ENCODE measurements at places on chromosomes 13 and 19. TPM values are rescaled to one million over a fixed set of nuclear protein-coding genes. Genes with fewer than 3 reads are reported as not detected.

Gene ARRDC5
- total RNA-seq: 0.66 TPM

Gene ANGPTL8
- not detected for total RNA-seq

GRCh38 chr13:48600374-48601364, 53.1 kb upstream of the CYSLTR2 start:
- H3K27me3 ChIP-seq: no peaks in the 10 kb centered on the region
- no peak overlapping the region for H3K4me3 ChIP-seq
- H3K4me1 ChIP-seq: no peaks in the 10 kb centered on the region

DNA sequence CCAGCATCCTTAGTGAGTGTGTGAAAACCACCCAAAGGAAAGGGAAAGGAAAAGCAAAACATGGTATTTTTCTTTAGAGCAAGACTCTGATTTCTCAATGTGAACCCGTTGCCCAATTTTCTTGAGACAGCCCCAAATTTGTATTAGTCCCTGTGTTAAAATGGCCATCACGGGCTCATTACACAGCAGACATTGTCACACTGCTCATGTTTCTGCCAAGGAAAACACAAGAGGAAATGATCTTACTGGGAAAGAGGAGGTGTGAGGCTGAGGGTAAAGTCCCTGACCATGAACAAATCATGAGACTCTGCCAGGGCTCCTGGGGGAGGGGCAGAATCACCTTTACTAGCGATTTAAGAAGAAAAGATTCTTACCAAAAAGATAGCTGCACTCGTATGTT, 54.4 kb downstream of the FAM124A start:
- H3K27me3 ChIP-seq: no peaks in the 10 kb centered on the region
- H3K4me1 ChIP-seq: no peaks in the 10 kb centered on the region
- H3K36me3 ChIP-seq: no peaks in the 10 kb centered on the region
- no peak overlapping the region for H3K27ac ChIP-seq
- DNase-seq: no peak
- H3K4me3 ChIP-seq: no peak overlapping the region

GRCh38 chr13:50690006-50690405, 153.5 kb downstream of the DLEU7 start:
- no peak overlapping the region for H3K27ac ChIP-seq
- no peak overlapping the region for H3K4me3 ChIP-seq
- H3K4me1 ChIP-seq: peaks cover 62% of the 10 kb centered on the region
- H3K36me3 ChIP-seq: no peaks in the 10 kb centered on the region
- DNase-seq: no peak
- no peaks in the 10 kb centered on the region for H3K27me3 ChIP-seq

- no peak overlapping the region for H3K27ac ChIP-seq
- H3K27me3 ChIP-seq: no peaks in the 10 kb centered on the region
- H3K36me3 ChIP-seq: peaks cover 8% of the 10 kb centered on the region
These were observed 89.5 kb downstream of the USP12 start for GRCh38 chr13:27081893-27082679.

DNA sequence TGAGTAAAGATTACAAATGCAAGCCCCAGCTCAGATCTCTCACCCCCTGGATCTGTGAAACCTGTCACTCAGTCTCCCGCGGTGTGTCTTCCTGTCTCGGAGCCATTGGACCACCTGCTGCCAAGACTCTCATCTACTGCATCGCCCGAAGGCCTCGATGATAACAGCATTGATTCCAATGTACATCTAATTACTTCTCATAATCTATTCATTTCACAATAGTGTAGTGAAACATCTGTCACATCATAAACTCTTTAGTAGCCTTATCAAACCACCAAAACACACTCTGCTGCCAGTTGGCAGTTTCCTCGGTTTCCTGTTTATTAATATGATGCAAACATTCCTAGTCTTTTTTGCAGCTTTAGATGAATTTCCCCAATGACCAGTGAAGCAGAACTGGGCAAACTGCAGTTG, 220.3 kb downstream of the POU4F1 start:
- H3K36me3 ChIP-seq: no peaks in the 10 kb centered on the region
- no peak overlapping the region for H3K4me3 ChIP-seq
- DNase-seq: no peak
- H3K4me1 ChIP-seq: no peaks in the 10 kb centered on the region

Gene ZNF85
- 15.8 TPM for total RNA-seq

Gene DCT
- 0.90 TPM for total RNA-seq

GRCh38 chr19:48533770-48534169, 18.2 kb upstream of the SULT2B1 start:
- no peaks in the 10 kb centered on the region for H3K27me3 ChIP-seq
- no peak for DNase-seq
- H3K27ac ChIP-seq: no peak overlapping the region
- no peaks in the 10 kb centered on the region for H3K36me3 ChIP-seq

- no peak overlapping the region for H3K4me3 ChIP-seq
- peak overlapping the region; percentile 90 for H3K27ac ChIP-seq
- H3K27me3 ChIP-seq: no peaks in the 10 kb centered on the region
- H3K4me1 ChIP-seq: peaks cover 20% of the 10 kb centered on the region
These were observed 1.1 kb upstream of the MRPL34 start for GRCh38 chr19:17304386-17305215.

Gene ZNF493
- 18.7 TPM for total RNA-seq

GRCh38 chr19:44777715-44778347, at the start of gene CBLC:
Gene CBLC (plus strand): TSS chr19:44777890. CDS start chr19:44777932, 42 bp downstream.
- H3K4me1 ChIP-seq: no peaks in the 10 kb centered on the region
- DNase-seq: no peak
- H3K27ac ChIP-seq: no peak within 1 kb of the TSS

Gene KLK4
- total RNA-seq: not detected

DNA sequence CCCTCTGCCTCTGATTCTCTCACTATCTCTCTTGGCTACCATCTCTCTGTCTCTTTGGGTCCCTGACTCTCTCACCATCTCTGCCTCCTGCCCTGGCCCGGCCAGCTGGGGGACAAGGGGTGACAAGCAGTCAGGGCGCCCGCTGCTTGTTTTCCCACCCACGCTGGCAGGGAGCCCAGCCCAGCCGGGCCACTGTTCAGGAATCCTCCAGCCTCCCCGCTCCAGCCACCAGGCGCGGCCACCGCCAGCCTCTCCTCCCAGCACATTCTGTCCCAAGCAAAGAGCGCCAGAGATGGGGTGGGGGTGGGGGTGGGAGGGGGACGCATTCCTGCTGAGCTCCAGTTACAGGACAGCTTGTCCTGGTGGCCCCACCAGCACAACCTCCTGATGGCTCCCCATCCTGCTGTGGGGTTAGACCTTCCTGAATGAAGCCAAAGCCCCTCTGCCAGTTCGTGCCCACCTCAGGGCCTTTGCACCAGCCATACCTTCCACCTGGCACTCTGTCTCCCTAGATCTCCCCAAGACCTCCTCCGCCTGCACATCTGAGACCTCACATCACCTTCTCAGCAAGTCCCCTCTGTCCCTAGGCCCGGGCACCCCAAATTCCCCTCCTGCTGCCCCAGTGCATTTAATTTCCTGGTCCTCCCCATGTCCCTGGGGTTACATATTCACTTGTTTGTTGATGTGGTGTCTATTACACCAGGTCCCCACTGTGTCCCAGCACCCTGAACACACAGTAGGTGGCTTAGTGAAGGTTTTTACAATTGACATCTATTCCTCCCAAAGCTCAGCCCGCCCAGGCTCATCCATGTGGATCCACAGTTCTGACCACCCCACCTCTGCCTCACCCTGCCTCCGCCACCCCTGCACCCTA, 12.5 kb downstream of the ARRDC2 start:
- no peaks in the 10 kb centered on the region for H3K27me3 ChIP-seq
- no peaks in the 10 kb centered on the region for H3K36me3 ChIP-seq
- peak overlapping the region; percentile 99 for H3K27ac ChIP-seq
- H3K4me3 ChIP-seq: no peak overlapping the region
- DNase-seq: no peak

DNA sequence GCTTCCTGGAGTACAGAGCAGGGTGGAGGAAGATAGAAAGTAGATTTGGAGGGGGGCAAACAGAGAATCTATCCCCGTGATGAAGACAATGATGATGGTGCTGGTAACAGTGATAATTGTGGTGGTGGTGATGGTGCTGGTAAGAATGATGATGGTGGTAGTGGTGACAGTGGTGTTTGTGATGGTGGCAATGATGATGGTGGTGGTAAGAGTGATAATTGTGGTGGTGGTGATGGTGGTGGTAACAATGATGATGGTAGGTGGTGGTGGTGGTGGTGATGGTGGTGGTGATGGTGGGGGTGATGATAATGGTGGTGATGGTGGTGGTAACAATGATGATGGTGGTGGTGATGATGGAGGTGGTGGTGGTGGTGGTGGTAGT, 169.8 kb downstream of the TSHZ3 start:
- no peaks in the 10 kb centered on the region for H3K4me1 ChIP-seq
- DNase-seq: no peak
- H3K27ac ChIP-seq: no peak overlapping the region
- H3K4me3 ChIP-seq: no peak overlapping the region
- no peaks in the 10 kb centered on the region for H3K36me3 ChIP-seq

GRCh38 chr13:28442839-28443238, 52.1 kb downstream of the FLT1 start:
- H3K36me3 ChIP-seq: no peaks in the 10 kb centered on the region
- H3K27ac ChIP-seq: no peak overlapping the region
- no peaks in the 10 kb centered on the region for H3K27me3 ChIP-seq

Gene FAAP24
- total RNA-seq: 1.8 TPM

Gene ITGBL1
- 0.38 TPM for total RNA-seq

Gene LRP3
- total RNA-seq: 2.6 TPM

Gene ICAM1
- 24.6 TPM for total RNA-seq

- DNase-seq: no peak
- peaks cover 63% of the 10 kb centered on the region for H3K36me3 ChIP-seq
- H3K4me1 ChIP-seq: no peaks in the 10 kb centered on the region
- no peak overlapping the region for H3K27ac ChIP-seq
- H3K4me3 ChIP-seq: no peak overlapping the region
These were observed 16.8 kb downstream of the EPN1 start for GRCh38 chr19:55691561-55692481.

DNA sequence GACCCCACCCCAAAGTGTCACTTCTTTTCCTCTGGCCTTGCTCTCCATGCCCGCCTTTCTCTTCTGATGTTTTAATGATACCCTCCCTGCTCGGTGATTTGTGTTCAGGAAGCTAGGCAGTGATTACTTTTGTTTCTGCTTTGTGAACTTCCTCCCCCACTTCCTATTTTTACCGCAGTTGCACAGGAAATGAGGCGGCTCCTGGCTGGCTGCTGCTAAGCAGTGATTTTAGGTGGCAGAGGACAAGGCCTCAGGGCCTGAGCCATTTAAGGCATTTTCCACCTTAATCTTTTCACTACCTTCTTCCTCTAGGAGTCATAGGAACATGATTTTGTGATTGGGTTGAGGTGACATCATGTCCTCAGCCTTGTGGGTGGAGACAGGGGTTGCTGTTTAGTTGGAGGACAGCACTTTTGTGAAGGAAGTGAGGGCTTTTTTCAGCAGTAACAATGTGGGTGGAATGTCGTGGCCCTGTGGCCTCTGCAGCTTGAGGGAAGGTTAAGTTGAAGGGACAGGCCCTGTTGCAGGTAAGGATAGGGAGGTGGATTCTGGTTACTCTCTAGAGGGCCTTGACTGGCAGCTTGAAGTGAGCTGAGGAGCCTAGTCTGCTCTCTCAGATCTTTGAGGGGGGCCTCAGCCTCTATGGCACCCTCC, 15.7 kb downstream of the GARRE1 start:
- no peak overlapping the region for H3K4me3 ChIP-seq
- H3K4me1 ChIP-seq: peaks cover 7% of the 10 kb centered on the region
- no peaks in the 10 kb centered on the region for H3K27me3 ChIP-seq
- H3K36me3 ChIP-seq: no peaks in the 10 kb centered on the region
- H3K27ac ChIP-seq: peak overlapping the region; percentile 84
- DNase-seq: peak; percentile 80

DNA sequence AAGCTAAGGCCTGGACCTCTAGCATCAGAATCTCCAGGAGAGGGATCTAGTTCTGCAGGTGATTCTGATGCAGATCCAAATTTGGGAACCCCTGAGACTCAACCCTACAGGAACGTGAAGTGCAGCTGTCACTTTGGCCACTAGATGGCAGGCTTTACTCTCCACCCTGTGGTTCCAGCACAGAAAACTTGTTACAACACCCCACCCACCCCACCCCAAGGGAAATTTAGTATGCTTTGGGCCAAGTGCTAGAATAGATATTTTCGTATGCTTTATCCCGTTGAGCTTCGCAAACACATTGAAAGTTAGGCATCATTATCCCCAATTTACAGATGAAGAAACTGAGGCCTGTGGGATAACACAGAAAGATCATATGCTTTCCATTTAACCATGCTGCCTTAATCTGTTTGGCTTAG, 232.0 kb downstream of the B3GLCT start:
- no peaks in the 10 kb centered on the region for H3K36me3 ChIP-seq
- H3K27ac ChIP-seq: no peak overlapping the region
- H3K27me3 ChIP-seq: no peaks in the 10 kb centered on the region
- no peak overlapping the region for H3K4me3 ChIP-seq
- no peaks in the 10 kb centered on the region for H3K4me1 ChIP-seq

GRCh38 chr13:90027409-90027808, 1320.1 kb upstream of the MIR17HG start:
- no peaks in the 10 kb centered on the region for H3K4me1 ChIP-seq
- H3K4me3 ChIP-seq: no peak overlapping the region
- no peak overlapping the region for H3K27ac ChIP-seq

- H3K4me3 ChIP-seq: no peak overlapping the region
- DNase-seq: no peak
- H3K4me1 ChIP-seq: no peaks in the 10 kb centered on the region
- no peaks in the 10 kb centered on the region for H3K36me3 ChIP-seq
These were observed 427.9 kb downstream of the ZNF536 start for GRCh38 chr19:30799865-30800755.

Gene TMEM259
- total RNA-seq: 73.1 TPM

- peak; percentile 82 for DNase-seq
- H3K4me1 ChIP-seq: peaks cover 5% of the 10 kb centered on the region
- H3K27ac ChIP-seq: peak within 1 kb of the TSS; percentile 94
- H3K27me3 ChIP-seq: no peaks in the 10 kb centered on the region
These were observed at the start of gene XPO4 for GRCh38 chr13:20902438-20903163. Gene XPO4 (minus strand): TSS chr13:20902746. CDS start chr13:20902738, 8 bp downstream.

Gene C19orf85
- not detected for total RNA-seq

DNA sequence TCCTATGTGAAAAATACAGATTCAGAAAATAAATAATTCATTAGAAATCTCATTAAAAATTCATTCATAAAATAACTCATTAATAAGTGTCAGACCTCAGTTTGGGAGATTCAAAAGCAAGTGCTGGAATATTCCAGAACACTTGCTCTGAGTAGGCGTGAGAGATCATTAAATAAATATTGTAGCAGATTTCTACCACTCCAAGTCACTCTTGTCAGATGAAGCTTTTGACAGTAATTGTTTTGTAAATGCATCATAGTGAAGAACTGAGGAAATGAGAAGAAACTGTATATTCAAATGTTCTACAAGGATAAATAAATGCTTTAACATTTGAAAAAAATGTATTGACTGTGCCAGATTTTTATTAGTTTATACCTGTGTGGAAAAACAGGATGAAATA, 1228.1 kb downstream of the SLITRK1 start:
- H3K4me1 ChIP-seq: no peaks in the 10 kb centered on the region
- no peak for DNase-seq
- H3K27me3 ChIP-seq: no peaks in the 10 kb centered on the region
- H3K36me3 ChIP-seq: no peaks in the 10 kb centered on the region
- H3K27ac ChIP-seq: no peak overlapping the region

DNA sequence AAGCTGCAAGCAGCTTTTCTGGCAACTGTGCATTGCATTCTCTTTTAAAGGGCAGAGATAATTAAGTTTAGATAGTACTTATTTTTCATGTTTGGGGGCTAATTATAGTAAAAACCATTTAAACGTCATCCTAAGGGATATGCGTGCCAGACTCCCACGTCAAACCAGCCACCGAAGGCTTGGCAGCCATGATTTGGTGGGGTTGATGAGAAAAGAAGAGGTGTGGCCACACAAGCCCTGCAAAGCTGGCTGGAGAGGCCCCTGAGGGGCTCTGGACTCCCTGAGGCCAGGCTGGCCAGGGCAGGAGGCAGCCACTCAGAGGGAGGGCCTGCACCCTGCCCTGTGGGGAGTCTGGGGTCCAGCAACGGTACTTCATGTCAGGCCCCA, 17.5 kb downstream of the PEPD start:
- no peak for DNase-seq
- H3K27me3 ChIP-seq: no peaks in the 10 kb centered on the region
- H3K36me3 ChIP-seq: no peaks in the 10 kb centered on the region
- no peaks in the 10 kb centered on the region for H3K4me1 ChIP-seq
- H3K27ac ChIP-seq: no peak overlapping the region
- no peak overlapping the region for H3K4me3 ChIP-seq

All from thymus (tissue), 14 donors.